Stimulated activated naive CD8-positive, alpha-beta T cell treated with anti-CD3 and anti-CD28 coated beads, Interleukin-15, Interleukin-2, amounts not matched to agents 100 U/mL and 50 U/mL, for 24 hours (primary cell): ENCODE measurements at places on chromosomes 5 and 9.

GRCh38 chr9:126164796-126165525 is 161.7 kb upstream of the MVB12B start:
- DNase-seq = no peak

GRCh38 chr5:113219695-113220094 is 215.1 kb downstream of the TSSK1B start:
- no peak for DNase-seq

GRCh38 chr5:149271716-149272563 is at the start of gene AFAP1L1:
Gene AFAP1L1, plus strand, starts transcription at chr5:149271859. Its CDS starts 110 bp downstream, at chr5:149271969.
- peak; percentile 28 for DNase-seq

GRCh38 chr5:99169309-99169708 is 240.5 kb upstream of the CHD1 start:
- no peak for DNase-seq

DNA sequence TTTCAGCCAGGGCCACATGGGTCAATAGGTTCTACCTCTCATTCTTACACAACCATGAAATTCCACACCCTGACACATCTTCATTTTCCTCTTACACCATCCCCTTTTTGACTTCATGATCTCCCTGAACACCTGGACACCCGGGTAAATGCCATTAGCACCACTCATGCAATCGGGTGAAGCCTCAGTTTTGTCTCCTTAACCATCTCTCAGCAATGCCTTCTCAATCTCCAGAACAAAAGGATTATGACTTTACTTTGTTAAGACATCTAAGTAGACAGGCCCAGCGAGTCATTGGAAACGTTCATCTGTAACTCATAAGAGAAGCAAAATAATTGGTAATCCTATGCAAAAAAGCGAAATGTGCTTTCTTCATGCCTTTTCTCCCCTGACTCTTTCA is 49.9 kb downstream of the ADAMTS12 start:
- no peak for DNase-seq

DNA sequence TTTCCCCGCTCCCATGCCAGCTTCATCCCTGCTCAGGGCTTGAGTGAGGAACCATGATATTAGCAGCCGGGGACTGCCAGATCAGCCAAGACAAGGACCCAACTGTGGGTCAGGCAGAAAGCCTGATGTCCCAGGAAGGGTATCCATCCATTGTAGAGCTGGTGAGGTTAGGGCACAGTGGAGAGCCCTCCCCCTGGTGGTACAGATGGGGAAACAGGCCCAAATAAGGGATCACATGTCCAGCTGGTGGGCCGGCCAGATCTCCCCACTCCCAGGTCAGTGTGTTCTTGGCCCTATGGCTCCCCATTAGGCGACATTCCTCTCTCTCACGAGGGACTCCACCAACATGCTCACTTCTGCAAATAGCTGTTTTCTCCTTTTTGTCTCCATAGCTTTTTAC is 9.0 kb downstream of the CDX1 start:
- DNase-seq = no peak

DNA sequence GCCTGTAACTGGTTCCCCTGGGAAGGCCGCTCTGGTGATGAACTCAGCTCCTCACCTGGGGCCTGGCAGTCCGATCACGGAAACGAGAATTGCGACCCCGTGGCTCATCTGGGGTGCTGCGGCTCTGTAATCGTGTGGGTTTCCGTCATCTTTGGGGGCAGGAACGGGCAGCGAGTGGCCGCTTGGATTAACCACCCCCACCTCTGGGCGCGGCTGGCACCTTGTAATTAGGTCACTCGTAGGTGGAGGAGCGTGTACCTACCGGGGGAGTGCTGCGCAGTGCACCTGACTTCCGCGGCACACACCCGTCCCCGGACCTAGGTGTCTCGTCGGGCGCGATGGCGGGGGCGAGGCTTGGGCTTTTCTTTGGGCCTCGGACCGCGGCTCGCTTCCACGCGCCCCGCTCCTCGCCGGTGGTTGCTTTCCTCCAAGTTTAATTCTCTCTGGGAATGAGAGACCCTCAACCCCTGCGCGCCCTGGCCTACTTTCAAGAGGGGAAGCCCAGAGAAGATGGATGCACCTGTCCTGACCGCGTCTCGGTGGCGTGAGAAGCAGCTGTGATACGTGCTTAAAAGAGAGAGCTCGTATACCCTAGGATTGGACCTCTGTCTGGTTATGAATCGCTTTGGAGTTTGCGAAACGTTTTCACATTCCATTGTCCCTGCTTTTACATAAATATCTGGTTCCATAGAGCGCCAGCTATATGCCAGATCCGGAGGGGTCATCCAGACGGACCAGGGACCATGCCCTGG is 744 bp upstream of the PPP2CA start:
- no peak for DNase-seq

DNA sequence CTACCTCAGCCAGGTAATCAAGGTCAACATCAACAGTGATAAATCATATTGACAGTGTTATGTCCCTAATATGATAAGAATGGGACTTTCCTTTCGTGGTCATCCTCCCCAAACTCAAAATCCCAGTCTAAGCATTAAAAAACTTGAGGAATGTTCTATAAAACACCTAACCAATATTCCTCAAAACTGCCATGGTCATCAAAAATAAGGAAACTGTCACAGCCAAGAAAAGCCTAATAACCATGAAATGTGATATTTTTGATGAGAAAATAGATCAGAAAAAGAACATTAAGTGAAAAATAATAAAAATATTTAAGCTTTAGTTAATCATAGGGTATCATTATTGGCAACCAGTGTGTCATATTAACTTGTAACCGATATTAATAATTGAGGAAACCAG is 232.1 kb upstream of the ATP10B start:
- no peak for DNase-seq

- no peak for DNase-seq
Observed at GRCh38 chr5:39273314-39273954, 54.1 kb upstream of the FYB1 start.

- no peak for DNase-seq
Observed at GRCh38 chr9:98547606-98548005, 161.1 kb downstream of the GABBR2 start.

DNA sequence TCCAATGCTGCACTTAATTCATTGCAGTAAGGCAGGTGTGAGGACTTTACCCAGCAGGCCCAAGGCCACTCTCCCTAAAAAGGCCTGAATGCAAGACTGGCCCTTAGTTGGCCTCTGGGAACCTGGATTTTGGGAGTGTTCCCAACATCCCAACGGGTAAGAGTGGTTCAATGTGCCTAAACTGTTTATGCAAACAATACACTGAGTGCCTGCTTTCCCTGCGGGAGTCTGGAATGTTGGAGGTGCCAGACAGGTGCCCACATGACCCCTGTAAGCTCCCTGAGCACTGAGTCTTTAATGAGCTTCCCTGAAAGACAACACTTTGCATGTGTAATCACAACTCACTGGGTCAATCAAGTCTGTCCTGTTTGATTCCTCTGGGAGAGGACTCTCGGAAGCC is 37.4 kb downstream of the NSUN2 start:
- no peak for DNase-seq

DNA sequence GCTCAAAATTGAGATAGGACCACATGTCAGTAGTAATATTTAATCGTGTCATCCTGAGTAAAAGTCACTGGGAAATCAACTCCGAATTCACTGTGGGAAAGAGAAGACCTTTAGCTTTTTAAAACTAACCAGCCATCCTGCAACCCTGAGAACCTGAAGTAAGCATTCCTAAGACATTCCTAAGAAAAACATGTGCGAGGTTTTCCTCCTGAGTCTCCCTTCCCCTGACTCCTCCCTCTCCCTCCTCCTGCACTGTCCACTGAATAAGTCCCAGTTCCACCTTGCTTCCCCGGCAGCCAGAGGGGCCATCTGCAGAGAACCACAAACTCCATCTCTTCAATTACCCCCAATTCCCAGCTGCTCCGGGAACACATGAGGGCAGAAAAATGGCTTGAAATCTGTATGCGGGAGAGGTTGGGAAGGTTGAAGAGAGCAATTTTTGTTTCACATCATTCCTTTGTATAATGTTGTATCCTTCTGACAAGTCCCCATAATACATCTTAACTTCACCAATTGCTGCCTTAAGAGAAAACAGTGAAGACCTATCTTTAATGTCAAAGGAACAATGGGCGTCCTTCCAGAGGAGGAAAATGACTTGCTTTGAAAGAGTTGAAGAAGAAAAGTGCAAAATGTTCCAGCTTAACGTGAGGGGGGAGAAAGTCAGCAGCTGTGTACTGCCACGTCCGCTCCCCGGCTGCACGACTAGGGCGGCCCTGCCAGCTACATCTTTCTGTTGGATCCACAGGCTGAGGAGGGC is 186.3 kb downstream of the ZNF462 start:
- no peak for DNase-seq

GRCh38 chr5:76735762-76736545 is 20.0 kb downstream of the F2R start:
- no peak for DNase-seq

GRCh38 chr5:73448463-73449136 is at the start of gene FOXD1:
Gene FOXD1, minus strand, starts transcription at chr5:73448777. Its CDS starts 415 bp downstream, at chr5:73448362.
- peak; percentile 69 for DNase-seq

DNA sequence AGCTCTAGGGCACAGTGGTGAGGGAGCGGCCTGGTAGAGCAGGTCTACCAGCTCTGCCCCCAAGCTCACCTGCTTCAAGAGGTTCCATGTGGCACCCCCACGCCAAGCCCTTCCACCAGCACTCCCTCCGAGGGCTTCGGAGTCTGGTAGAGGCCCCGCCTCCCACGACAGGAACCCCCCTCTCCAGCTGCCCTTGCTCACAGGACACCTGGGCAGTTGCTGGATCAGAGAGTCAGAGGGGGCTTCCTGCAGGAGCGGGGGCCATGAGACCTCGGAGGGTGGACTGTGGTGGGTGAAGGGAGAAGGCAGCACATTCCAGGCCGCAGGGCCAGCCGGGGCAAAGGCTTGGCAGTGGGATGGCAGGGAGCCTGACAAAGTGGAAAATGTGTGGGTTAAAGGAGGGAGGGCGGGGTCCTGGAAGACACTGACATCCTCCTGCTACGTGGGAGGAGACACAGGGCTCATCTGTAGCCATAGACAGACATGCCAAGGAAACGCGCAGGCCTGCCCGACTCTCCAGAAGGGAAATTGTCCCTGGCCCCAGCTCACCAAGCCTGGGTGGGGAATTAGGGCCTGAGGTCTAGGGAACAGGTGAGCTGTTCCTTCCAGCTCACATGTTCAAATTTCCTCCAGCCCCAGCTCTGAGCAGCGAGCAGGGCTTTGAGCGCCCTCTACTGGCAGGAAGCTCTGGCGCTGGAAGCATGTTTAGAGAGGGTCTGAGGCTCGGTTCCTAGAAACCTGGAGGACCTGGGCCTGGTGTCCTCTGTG is 74.2 kb downstream of the NTNG2 start:
- DNase-seq = peak; percentile 89

DNA sequence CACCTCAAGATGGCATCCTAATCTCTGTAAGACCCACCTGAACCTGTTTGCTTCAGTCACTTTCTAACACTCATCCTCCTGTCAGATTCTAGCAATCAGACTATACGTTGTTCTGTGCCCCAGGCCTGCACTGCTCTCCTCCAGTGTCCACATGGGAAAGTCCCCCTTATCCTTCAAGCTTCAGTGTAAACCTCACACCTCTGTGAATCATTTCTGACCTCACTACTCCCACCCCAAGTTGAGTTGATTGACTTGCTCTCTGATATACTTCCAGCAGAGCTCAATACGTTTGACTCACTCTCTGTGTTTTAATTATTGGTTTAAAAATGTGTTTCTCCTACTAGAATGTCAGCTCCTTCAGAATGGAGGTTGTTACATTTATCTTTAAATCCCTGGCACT is 240.2 kb downstream of the FBXL17 start:
- peak; percentile 6 for DNase-seq

DNA sequence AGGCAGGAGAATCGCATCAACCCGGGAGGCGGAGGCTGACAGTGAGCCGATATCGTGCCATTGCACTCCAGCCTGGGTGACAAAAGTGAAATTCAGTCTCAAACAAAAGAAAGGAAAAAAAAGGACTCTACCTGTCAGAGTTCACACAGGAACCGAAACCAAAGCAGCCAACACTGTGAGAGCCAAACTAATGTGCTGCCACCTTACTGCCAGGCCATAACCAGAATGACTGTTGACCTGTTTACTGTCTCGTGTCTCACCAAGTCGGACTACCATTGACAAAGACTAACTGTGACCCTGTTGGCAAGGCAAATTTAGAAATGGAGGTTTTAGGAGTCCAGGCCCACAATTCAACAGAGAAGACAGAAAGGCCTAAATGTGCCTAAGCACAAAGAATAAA is 112.4 kb downstream of the ANXA2R start:
- DNase-seq = no peak

- no peak for DNase-seq
Observed at GRCh38 chr9:136669791-136670464, 7.2 kb downstream of the EGFL7 start.

DNA sequence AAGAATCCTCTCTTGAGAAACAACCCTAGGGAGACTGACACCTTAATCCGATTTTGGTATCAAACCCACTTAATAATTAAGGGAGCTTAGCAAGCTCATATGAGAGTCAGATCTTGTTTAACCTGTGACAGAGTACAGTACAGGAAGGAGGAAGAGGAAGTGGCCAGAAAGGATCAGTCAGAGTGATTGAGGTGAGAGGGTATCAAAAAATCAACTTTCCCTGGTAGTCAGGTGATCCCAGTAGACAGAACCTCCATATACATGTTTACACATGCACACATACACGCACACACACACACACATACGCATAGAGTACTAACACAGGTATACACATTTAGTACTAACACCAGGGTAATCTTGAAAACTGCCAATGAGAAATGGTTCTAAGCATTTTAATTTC is 56.8 kb downstream of the GLIS3 start:
- DNase-seq = no peak

DNA sequence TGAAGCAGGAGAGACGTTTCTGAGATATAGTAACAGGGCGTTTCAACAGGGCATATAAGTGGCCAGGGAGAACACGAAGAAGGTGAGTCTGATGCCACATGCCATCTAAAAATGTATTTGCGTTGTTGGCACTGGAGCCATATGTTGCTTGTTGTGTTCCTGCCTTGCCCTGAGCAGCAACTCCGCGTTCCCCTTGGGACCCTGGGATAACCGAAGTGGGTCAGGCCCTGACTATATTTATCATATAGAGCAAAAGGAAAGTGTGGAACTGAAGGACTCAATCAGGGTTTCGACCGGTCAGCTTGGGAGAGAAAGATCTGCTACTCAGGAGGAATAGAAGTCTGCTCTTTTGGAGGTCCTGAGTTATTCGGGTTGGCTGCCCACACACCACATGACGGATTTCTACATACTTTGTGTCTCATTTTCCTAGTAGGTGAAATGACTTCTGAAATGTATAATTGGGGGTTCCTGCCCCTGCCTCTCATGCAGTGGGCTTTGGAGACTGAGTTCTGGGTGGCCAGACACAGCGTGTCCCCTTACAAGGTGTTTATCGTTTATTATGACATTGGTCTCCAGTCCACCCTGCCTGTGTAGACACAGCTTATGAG is 3.0 kb downstream of the STC2 start:
- DNase-seq = no peak
